ENCODE measurements at places on chromosomes 7 and 10. TPM values are rescaled to one million over a fixed set of nuclear protein-coding genes. Genes with fewer than 3 reads are reported as not detected.

SFTPA1 gene
- 145 TPM for polyA plus RNA-seq

GRCh38 chr10:119080521-119081259 lies at the start of gene EIF3A:
TSS of gene EIF3A (minus strand) at chr10:119080817. CDS start at chr10:119080676, 141 bp downstream.
- peak; percentile 93 for DNase-seq

MYO3A gene
- 3.9 TPM for polyA plus RNA-seq

DNA sequence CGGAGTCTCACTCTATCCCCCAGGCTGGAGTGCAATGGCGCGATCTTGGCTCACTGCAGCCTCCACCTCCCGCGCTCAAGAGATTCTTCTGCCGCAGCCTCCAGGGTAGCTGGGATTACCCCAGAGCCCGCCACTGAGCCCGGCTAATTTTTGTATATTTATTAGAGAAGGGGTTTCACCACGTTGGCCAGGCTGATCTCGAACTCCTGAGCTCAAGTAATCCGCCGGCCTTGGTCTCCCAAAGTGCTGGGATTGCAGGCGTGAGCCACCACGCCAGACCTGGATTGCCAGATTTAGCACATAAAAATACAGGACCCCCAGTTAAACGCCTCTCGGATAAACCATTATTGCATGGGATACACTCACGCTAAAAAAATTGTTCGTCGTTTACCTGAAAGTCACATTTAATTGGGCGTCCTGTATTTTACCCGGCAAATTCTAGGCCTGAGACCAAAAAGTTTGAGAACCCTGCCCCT lies 375 bp upstream of the GATAD1 start:
- DNase-seq, result no peak

TYSND1 gene
- polyA plus RNA-seq, result 13.2 TPM

DNA sequence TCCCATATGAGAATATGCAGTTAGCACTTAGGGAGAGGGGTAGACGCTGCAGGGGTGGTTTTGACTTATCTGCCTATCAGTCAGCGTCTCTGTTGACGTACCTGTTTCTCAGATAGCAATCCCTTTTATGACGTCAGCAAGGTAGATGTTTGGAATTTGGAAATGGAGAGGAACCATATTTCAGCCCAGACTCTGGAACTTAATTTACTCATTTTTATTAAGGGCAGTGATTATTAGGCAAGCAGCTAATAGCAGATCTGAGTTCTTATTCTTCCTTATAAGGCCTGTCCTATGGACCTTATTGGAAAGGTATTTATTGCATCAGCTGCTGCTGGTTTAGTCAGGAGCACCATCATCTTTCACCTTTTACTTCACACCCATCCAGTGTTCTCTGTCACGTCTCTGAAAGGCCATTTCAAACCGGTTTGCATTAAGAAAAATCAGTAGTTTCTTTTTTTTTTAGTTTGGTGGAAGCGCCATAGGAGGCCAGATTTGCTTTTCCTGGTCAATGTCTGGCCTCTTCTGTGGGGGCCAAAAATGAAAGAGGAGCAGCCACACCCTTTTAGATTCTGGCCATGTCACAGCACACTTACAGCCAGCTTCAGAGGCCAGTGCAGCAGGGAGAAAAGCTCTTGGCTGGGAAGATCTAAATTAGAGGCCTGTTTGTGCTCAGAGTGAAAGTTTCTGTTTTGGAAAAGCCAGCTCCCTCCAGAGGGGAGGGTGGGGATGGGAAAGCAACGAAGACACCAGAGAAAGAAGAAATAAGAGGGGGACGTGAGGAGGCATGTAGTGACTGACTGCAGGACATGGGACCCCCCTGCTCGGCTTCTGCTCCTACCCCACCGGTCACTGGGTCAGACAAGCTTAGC lies 146.3 kb downstream of the TCF7L2 start:
- DNase-seq, result no peak

GRCh38 chr7:45026984-45027773 lies 27.2 kb downstream of the CCM2 start:
- DNase-seq, result no peak

GRCh38 chr10:128316121-128316726 lies 190.0 kb upstream of the MKI67 start:
- DNase-seq, result no peak

All from left lung (tissue), 14 donors.